ENCODE measurements at places on chromosomes 4 and X.

GRCh38 chr4:95129821-95130311, 372.1 kb downstream of the BMPR1B start:
- DNase-seq, result no peak

DNA sequence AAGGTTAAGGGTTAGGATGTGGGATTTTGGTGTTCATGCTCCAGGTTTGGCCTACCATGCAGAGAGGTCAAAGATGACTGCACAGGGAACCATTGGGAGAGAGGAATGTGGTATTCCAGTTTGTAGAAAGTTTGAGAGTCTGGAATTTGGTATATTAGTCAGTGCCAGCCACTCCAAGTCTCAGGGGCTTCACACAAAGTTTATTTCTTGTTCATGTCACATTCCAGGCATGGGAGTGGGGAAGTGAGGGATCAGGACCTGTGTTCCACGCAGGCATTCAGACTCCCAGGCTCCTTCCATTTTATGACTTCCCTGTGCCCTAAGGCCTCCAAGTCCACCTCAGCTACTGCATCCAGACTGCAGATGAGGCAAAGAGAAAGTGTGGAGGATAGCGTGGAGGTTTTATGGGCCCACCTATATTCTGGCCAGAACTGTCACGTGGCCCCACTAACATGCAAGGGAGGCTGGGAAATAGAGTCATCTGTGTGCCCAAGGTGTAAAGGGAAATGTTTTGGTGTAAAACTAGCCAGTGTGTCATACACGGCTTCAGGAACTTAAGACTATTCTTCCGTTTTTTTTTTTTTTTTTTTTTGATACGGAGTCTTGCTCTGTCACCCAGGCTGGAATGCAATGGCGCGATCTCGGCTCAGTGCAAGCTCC, 140.6 kb upstream of the SCML1 start:
- no peak for DNase-seq

GRCh38 chr4:111037591-111038360, 414.9 kb upstream of the PITX2 start:
- no peak for DNase-seq

DNA sequence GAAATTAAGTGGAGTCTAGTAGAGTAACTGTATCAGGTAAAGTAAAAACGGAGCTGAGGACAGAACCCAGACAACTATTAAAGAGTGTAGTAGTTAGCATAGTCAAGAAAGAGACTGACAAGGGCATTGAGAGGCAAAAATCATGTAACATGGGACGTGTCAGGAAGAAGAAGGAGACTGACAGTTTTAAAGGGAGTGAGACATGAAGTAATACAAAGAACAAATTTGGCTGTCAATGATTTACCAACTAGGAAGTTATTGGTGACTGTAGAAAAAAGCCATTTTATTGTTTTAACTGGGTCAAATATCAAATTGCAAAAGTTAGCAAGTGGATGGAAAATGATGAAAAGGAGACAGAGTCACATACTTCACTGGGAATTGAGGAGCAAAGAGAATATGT, 422.3 kb downstream of the MAPK10 start:
- no peak for DNase-seq

GRCh38 chrX:143669395-143669794, 33.5 kb upstream of the SLITRK4 start:
- no peak for DNase-seq

DNA sequence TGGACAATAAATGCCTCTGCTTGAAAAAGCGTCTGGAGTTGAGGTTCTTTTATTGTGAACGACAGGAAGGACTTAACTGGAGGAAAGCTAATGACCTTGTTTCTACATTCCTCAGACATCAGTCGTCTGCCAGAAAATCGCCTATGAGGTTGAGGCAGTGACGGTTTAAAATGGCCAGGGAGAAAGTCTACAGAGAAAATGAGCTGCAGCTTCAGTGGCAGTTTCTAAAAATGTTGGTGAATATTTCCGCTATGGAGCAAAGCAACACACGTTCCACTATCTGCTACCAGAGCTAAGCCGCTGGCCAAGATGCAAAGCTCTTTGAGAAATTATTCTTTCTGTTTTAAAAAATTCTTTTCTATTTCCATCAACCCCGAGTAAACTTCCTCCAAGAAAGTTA, 116.9 kb upstream of the GALNT7 start:
- no peak for DNase-seq

GRCh38 chr4:152705903-152706302, 26.1 kb upstream of the TMEM154 start:
- DNase-seq, result no peak

DNA sequence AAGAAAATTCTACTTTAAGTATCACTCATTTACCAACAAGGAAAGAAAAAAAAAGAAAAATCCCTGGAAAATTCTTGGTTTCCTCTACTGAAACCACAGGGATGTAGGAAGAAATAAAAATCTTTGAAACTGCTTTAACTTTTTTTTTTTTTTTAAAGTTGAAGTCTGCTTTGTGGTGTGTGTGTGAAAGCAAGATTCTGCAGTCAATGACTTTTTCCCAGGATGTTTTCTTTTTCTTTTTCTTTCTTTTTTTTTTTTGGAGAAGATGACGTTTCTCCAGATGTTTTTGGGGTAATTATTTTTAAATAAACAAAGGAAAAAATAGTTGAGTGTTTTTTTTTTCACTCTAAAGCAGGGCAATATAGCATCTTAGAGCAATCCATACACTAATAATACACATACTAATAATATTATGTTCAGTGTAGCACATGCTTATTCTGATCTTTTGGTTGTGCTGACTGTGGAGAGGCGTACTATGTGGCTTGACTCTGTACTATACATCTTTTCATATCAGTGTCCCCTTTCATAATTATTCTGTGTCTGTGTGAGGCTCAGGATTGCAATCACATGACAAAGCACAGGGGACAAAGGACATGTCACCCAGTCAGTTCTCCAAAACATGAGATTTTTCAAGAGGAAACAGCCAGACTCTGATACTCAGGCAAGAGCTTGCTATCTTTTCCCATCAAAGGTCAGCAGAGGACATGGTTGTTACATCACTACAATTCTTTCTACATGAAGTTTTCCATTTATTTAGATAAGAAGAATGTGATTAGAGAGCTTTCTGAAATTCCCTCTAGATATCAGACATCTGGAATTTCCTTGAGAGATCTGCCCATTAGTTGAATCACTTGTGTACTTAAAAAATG, 111.0 kb downstream of the PDE5A start:
- DNase-seq, result no peak

DNA sequence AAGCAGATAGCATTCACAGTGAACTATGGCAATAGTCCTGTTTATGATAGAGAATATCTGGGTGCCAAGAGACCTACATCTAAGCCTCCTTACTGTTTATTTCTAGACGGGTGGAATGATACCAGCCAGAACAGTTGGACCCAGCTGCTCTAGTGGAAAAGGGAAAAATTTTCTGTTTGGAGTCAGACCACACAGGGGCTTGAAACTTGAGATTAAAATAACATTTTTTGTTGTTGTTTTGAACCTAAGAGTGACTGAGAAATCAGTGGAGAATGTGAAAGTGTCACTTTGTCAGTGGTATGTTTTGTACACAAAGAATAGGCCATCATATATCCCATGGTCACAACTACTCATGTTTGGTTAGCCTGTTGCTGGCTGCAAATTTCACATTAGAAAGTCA, 105.7 kb downstream of the AGTR2 start:
- DNase-seq, result no peak

DNA sequence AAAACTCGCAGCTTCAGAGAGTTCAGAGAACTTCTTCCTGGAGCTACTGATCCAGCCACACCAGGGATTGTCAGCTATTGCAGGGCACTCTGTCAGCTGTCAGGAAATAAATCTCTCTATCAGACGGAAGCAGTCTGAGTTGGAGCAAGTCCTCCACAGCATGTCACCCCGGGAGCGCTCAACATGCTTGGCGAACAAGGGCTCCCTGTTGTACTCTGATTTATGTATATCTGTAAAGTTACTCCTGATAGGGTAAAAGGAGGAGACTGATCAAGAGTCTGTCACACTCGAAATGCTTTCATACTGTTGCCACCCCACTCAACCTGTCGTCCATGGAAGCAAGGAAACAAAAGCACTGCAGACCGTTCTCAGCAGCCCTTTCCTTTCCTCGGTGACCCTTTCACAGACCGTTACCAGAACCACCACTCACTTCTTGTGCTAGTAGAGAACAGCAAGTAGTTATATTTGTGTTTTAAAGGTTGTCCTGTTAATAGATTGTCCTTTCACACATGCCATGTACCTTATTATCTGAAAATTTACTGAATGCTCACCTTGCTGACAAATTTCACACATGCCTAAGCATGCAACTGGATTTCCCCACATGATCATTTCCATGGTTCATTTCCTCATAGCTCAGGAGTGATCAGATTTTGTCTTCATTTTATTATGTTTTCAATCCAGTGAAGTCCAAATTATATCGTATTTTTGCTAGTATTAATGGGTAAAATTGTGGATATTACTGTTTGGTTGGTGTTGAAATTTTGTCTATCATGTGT, 2108.9 kb upstream of the TENM3 start:
- DNase-seq, result no peak

- no peak for DNase-seq
Measured at GRCh38 chr4:91909963-91910362, 393.8 kb upstream of the GRID2 start.

GRCh38 chr4:183362916-183363542, 40.8 kb upstream of the CLDN24 start:
- no peak for DNase-seq

DNA sequence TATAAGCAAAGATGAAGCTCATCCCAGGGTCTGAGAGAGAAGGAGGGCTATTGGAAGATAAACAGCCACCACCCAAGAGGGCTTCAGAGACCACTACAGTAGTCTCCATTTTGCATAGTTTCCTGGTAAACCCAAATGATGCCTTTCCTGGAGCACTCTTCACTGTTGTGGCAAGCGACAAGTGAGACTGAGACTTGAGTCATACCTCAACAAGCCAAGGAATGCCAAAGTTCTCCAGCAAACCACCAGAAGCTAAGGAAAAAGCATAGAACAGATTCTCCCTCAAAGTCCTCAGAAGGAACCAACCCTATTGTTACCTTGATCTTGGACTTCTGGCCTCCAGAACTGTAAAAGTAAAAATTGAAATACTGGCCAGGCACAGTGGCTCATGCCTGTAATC, 65.9 kb downstream of the LARP7 start:
- no peak for DNase-seq

Measured in upper lobe of right lung (tissue), 1 donor.